ENCODE measurements at places on chromosomes 4 and X.

GRCh38 chrX:65509400-65509799, 25.2 kb downstream of the LAS1L start:
- DNase-seq, result no peak

GRCh38 chr4:143375326-143376073, 38.8 kb downstream of the GAB1 start:
- no peak for DNase-seq

GRCh38 chr4:9769321-9769720, 12.1 kb upstream of the DRD5 start:
- DNase-seq, result no peak

DNA sequence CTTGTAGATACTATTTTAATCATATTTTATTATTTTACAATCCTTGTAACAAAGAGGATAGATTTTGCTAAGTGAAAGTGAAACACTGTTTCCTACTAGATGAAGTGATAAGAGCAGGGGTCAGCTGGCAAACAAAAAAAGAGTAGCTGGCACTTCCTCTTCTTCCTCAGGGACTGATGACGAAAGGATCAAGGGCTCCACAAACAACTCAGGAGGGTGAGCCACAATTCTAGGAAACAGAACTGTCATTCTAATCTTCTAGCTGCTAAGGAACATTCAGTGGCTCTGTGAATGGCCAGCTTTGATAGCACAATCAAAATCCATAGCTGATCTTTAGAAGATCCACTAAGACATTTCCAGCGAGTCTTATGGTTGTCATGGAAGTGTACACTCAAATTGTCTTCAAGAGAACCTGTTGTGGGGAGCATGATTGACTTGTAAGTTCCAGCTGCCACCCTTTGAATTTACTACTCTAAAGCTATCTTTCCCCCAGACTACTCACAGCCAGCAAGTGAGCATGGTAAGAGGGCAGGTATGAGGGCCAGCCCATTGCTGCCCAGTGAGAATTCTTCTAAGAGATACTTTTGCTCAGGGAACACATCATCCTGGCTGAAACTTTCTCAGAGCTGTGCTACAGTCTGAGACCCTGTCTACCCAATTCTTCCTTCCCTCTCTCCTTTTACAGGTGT, 275.7 kb upstream of the RASGEF1B start:
- no peak for DNase-seq

- DNase-seq, result no peak
These were observed 573.6 kb downstream of the ADGRL3 start for GRCh38 chr4:61773655-61774245.

DNA sequence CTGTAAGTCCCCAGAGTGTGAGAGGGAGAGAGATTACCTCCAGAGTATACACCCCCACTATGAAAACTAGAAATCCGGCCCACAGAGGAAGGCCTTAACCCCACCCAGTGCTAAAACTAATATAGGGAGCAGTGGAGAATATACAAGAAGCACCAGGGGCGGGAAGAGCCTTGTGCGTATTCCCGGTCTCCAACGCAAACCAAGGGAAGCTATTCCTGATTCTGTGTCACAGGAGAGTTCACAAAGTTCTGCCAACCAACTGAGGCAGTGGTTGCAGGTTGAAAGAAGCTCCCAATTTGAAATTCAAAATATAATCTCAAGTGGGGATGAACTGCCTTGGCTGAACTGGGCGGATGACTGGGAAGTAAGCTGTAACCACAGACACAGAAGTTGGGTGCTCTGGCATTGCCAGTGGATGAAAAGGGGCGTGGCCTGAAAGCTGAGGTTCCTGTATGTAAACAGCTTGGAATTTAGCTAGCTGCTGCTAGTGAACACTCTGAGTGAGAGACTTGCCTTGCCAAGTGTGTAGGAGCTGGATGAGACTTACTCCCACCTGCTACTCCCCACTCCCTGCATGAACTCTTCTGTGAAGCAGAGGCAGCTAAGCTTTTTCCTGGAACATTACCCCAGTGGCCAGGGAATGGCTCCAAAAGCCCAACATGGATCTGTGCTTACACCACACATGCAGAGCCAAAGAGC, 32.7 kb downstream of the ELF2 start:
- no peak for DNase-seq

DNA sequence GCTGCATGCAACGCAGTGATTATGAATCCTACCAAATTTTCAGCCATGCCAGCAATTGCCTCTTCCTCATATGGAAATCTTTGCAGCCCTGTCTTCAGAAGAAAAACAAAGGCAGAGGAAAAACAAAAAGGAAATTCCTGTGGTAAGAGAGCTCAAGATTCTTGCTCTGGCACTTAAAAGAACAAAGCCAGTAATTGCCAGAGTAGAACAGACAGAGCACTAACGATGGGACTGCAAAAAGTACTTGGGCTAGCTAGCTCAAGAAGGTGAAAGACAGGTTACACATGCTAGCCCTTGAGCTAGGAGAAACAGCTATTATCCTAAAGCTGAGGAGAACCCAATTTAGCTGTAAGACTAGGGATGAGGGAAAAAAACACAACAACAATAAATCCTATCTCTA, 582.3 kb downstream of the KCNIP4 start:
- no peak for DNase-seq

- DNase-seq, result no peak
These were observed 29.4 kb upstream of the TMSB4X start for GRCh38 chrX:12945494-12945893.

GRCh38 chr4:23171976-23172375, 479.2 kb downstream of the GBA3 start:
- no peak for DNase-seq

- DNase-seq, result no peak
These were observed 8.9 kb downstream of the CLCN4 start for GRCh38 chrX:10165580-10166247.

- DNase-seq, result no peak
These were observed 1012.0 kb downstream of the RPA4 start for GRCh38 chrX:97895751-97896150.

GRCh38 chr4:185965426-185966384, 103.3 kb upstream of the TLR3 start:
- DNase-seq, result no peak

DNA sequence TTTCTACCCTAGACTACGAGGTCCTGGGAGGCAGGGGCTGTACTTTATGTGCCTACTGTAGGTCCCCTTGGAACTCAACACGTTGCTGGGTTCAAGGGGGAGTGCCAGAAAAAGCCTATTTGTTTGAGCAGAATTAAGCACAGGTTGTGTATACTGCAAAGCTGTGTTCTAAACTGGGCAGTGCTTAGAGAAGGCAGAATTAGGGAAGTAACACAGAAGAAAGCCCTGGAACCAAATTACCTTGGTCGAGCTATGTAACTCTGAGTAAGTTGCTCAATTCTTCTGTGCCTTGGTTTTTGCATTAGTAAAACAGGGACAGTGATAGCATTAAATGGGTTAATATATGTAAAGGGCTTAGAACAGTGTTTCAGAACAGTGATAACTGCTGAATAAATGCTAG, 245.0 kb upstream of the SFRP2 start:
- DNase-seq, result no peak

- DNase-seq, result no peak
These were observed 148.8 kb downstream of the MGST2 start for GRCh38 chr4:139814323-139815015.

GRCh38 chrX:21781525-21781924, 23.6 kb upstream of the SMPX start:
- no peak for DNase-seq

- DNase-seq, result no peak
These were observed 59.1 kb downstream of the PRPS1 start for GRCh38 chrX:107687445-107687844.

DNA sequence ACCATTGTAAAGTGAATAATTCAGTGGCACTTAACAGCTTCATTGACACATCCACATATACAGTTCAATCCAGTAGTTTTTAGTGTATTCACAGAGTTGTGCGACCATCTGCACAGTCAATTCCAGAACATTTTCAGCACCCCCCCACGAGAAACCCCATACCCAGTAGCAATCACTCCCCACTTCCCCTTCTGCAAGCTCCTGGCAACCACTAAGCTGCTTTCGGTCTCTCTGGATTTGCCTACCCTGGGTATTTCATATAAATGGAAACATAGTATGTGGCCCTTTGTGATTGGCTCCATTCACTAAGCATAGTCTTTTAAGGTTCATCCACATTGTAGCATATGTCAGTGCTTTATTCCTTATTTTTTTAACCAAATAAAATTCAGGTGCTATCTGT, 10.0 kb downstream of the MSL3 start:
- DNase-seq, result no peak

- DNase-seq, result no peak
These were observed 47.1 kb downstream of the ARHGAP10 start for GRCh38 chr4:147778942-147779341.

GRCh38 chr4:81376720-81377119, 95.0 kb downstream of the RASGEF1B start:
- no peak for DNase-seq

DNA sequence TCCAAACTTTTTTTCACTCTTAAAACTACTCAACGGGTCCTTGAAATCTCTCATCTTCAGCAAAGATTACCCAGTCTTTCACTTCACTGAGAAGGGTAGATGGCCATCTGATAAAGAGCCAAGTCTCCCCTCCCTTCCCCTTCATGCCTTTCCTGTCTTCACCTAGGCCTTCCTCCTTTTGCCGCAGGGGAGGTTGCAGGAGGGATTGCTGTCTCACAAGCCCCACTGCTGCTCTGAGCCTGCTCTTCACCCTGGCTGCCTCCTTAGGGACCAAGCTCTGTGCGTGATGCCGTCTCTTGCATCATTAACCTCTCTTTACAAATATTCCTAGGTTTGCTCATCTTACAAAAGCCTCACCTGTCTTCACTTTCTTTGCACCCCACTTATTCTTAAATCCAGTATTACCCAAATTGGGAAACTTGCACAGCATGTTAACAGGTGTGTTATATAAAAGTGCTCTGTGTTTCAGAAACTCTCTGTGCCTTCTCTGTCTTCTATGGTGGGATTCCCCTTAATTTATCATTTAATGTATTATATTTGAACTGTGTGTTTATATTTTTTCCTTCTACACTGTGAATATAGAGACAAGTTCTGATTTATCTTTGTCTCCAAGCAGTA, 3.8 kb downstream of the ZFX start:
- no peak for DNase-seq

- DNase-seq, result no peak
These were observed 112.2 kb downstream of the DHX15 start for GRCh38 chr4:24472161-24472510.

DNA sequence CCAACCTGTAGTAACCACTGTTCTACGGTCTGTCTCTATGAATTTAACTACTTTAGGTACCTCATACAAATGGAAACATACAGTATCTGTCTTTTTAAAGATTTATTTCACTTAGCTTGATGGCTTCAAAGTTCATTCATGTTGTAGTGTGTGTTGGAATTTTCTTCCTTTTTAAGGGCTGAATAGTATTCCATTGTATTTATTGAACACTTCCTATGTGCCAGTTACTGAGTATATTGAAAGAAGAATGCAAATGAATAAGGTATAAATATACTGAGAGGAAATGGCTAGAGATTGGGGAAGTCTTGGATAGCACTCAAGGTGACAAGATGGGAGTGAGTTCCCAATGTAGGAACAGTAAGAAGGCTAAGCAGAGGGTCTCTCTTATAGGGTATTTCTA, 17.3 kb downstream of the TBC1D19 start:
- DNase-seq, result no peak

GRCh38 chr4:26321373-26322221, 783 bp downstream of the RBPJ start:
- no peak for DNase-seq

DNA sequence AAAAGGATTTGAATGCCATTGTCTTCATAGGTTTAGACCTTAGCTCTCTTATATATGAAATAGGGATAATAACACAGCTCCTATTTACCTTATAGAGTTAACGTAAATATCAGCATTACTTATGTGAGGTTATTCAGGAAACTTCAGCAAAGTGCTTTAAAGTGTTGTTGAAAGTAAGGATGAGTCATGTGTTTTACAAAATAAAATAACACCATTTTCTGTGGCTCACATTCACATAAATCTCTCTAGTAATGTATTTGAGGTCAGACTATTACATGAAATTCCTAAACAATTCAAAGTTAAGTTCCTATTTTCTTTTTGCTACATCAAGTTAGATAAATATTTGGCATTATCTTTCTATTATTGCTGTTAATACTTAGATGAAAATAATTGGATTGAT, 2.9 kb downstream of the GNRHR start:
- no peak for DNase-seq

DNA sequence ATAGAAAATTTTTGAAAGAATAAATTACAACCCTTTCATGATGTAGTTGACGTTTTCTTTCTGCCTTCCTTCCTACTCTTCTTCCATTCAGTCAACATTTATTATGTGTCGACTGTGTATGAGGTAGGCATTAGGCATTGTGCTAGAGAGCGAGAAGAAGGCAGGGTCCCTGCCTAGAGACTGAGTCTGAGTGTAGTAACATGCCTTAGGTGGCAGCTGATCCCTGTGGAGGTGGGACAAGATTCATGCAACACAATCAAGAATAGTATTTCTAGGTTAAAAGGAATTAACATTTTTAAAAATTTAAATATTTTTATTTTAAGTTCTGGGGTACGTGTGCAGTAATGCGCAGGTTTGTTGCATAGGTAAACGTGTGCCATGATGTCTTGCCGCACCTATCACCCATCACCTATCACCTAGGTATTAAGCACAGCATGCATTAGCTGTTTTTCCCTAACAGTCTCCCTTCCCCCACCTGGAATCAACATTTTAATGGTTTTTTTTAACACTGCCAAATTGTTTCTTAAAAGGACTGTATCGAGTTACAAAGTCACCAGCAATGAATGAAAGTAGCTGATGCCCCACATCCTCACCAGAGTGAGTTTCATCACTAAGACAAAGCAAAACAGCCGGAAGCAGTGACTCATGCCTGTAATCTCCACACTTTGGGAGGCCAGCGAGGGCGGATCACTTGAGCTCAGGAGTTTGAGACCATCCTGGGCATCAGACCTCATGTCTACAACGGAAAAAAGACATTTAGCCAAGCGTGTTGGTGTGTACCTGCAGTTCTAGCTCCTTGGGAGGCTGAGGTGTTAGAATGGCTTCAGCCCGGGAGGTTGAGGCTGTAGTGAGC, 84.0 kb downstream of the WWC2 start:
- DNase-seq, result no peak

GRCh38 chr4:121995790-121996537, 44.1 kb upstream of the TRPC3 start:
- DNase-seq, result no peak

- no peak for DNase-seq
These were observed 189.7 kb downstream of the PDGFC start for GRCh38 chr4:156781852-156782251.

DNA sequence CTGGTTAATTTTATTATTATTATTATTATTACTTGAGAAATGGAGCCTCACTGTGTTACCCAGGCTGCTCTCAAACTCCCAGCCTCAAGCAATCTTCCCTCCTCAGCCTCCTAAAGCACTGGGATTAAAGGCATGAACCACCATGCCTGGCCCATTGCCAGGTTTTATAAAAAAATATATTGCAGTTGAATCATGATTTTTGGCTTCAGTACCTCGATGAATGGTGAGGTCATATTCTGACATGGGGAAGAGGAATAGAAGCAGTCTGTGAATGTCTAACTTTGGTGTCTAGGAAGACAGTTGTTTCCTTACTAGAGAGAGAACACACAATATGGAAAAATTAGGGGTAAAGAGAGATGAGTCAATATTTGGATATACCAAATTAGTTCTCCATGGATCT, 32.0 kb downstream of the CCSER1 start:
- DNase-seq, result no peak

All from D721Med (cell line).